Gastroesophageal sphincter (tissue), 4 donors: ENCODE measurements at places on chromosomes 3 and 15. TPM values are rescaled to one million over a fixed set of nuclear protein-coding genes. Genes with fewer than 3 reads are reported as not detected.

GRCh38 chr15:71079208-71080044 lies 35.8 kb upstream of the THSD4 start:
- no peak for ATAC-seq
- no peaks in the 10 kb centered on the region for H3K4me1 ChIP-seq
- H3K27me3 ChIP-seq: no peaks in the 10 kb centered on the region
- no peak overlapping the region for H3K27ac ChIP-seq

- no peaks in the 10 kb centered on the region for H3K36me3 ChIP-seq
- no peaks in the 10 kb centered on the region for H3K27me3 ChIP-seq
- H3K4me1 ChIP-seq: no peaks in the 10 kb centered on the region
- no peak overlapping the region for H3K27ac ChIP-seq
- no peak overlapping the region for H3K4me3 ChIP-seq
- ATAC-seq: peak; percentile 31
Measured at GRCh38 chr3:16085884-16086608, 88.4 kb upstream of the GALNT15 start.

- H3K4me1 ChIP-seq: no peaks in the 10 kb centered on the region
- no peak overlapping the region for H3K27ac ChIP-seq
- no peaks in the 10 kb centered on the region for H3K27me3 ChIP-seq
- ATAC-seq: no peak
- H3K36me3 ChIP-seq: peaks cover 100% of the 10 kb centered on the region
- no peak overlapping the region for H3K4me3 ChIP-seq
Measured at GRCh38 chr3:123300056-123300455, 98.3 kb downstream of the SEC22A start.

DNA sequence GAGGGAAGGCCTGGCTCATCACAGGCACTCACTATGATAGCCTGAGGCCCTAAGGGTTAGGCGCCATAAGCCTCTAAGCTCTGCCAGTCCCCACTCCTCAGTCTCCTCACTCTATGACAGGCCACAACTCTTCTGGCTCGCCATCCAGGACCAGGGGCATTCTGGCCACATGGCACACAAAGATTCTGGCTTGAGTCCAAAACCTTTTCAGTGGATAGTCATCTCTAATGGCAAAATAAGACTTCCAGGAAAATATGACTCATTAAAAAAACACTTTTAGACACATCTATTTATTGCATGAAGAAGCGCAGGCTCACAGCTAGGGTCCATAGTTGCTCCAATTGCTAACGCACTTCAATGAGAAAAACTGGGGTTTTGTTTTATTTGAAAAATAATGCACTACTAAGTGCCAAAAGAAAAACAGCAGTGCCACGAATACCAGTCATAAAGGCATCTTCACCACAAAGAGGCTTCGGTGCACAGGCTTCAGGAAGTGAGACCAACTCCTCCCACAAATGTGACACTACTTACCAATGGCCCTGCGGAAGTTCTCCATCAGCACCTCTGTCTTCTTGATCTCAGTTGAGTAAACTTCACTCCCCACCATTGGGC lies 11.1 kb downstream of the RUVBL1 start:
- H3K36me3 ChIP-seq: no peaks in the 10 kb centered on the region
- H3K4me1 ChIP-seq: peaks cover 5% of the 10 kb centered on the region
- H3K27ac ChIP-seq: peak overlapping the region; percentile 24
- H3K4me3 ChIP-seq: no peak overlapping the region

GRCh38 chr3:192831801-192832347 lies 85.8 kb downstream of the MB21D2 start:
- peaks cover 68% of the 10 kb centered on the region for H3K4me1 ChIP-seq
- no peak overlapping the region for H3K4me3 ChIP-seq
- ATAC-seq: no peak

DNA sequence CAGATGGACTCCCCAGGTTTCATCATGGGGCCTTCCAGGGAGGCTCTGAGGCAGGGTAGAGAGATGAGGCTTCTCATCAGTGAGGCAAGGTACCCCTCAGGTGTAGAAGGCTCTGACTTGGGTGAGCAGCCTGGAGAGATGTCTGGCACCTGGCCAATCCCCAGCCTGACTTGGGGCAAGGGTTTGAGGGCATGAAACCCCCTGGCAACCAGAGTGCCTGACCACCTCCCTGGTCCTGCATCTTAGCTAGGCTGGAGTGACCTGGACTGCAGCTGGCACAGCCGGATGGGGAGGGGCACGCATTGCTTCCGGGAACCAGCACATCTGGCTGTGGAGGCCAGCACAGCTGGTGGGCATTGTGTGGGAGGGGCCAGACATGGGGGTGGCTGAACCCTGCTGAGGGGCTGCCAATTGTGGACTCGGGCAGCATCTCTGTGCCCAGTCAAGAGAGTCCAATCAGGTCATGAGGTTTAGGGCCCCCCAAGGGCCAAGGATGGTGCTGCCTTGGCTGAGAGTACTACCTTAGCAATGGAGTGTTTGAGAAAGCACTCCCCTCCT lies 1.9 kb downstream of the ZBTB47 start:
- H3K4me1 ChIP-seq: peaks cover 44% of the 10 kb centered on the region
- ATAC-seq: no peak
- H3K27ac ChIP-seq: peak overlapping the region; percentile 97
- H3K36me3 ChIP-seq: no peaks in the 10 kb centered on the region

DNA sequence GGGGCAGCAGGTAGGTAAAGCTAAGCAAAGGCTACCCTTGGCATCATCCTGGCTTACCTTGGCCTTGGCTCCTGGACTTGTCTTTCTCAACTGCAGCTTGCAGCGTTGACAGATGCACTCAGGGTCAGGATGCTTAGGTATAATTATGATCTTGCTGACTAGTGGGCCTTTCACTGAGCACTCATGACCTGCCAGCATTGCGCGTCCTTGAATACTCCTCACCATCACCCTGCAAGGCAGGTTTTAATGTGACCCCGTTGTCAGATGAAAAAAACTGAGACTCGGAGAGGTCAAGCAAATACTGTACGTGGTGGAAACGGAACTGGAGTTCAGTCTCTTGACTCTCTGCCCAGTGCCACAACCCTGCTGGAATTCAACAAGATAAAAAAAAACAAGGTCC lies 126.7 kb downstream of the OPA1 start:
- no peak overlapping the region for H3K27ac ChIP-seq
- ATAC-seq: no peak
- H3K36me3 ChIP-seq: no peaks in the 10 kb centered on the region
- no peaks in the 10 kb centered on the region for H3K4me1 ChIP-seq
- no peak overlapping the region for H3K4me3 ChIP-seq

- no peaks in the 10 kb centered on the region for H3K4me1 ChIP-seq
- ATAC-seq: peak; percentile 86
- H3K27me3 ChIP-seq: no peaks in the 10 kb centered on the region
- H3K36me3 ChIP-seq: no peaks in the 10 kb centered on the region
- H3K27ac ChIP-seq: peak overlapping the region; percentile 46
Measured at GRCh38 chr3:46006238-46007032, 10.8 kb upstream of the FYCO1 start.

DNA sequence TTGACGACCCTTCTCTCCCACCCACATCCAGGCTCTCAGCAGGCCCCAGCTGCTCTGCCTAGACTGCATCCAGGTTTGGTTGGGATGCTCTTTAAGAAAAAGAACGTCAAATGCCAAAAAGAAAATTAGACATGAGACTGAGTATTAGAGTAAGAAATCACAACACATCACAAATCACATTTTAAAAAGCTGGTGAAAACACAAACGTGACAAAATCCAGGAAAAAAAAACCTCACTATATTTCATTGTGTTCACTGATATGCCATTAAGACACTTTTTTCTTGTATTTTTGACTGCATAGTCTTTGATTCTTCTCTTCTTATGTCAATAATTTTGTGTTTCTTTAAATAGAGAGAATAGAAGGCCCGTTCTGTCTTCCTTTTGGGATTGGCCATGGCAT lies 243.7 kb downstream of the TLE3 start:
- H3K27me3 ChIP-seq: peaks cover 6% of the 10 kb centered on the region
- no peaks in the 10 kb centered on the region for H3K36me3 ChIP-seq
- ATAC-seq: no peak
- no peak overlapping the region for H3K27ac ChIP-seq

DNA sequence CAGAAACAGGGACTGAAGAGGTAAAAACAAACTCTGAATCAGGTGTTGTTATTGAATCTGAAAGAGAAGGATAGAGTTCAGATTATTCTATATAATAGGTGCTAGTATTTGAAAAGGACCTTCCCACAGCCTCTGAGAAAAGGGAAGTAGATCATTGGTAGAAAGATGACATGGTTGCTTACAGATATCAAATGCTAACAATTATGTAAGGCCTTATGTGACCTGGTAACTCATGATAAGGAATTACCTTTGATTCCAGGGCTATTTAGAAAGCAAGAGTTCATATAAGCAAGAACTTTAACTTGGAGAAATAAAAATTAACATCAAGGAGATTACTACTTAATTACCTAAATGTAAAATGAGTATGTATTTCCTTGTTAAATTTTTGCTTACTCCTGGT lies 7.6 kb downstream of the SLC27A2 start:
- H3K36me3 ChIP-seq: no peaks in the 10 kb centered on the region
- H3K4me3 ChIP-seq: no peak overlapping the region
- no peak for ATAC-seq
- no peak overlapping the region for H3K27ac ChIP-seq
- no peaks in the 10 kb centered on the region for H3K4me1 ChIP-seq

- peaks cover 18% of the 10 kb centered on the region for H3K4me1 ChIP-seq
- H3K4me3 ChIP-seq: no peak overlapping the region
- no peak for ATAC-seq
- H3K27ac ChIP-seq: no peak overlapping the region
Measured at GRCh38 chr3:53544357-53544756, 49.9 kb downstream of the CACNA1D start.

GRCh38 chr3:169822540-169822939 lies 9.8 kb upstream of the LRRC34 start:
- peaks cover 16% of the 10 kb centered on the region for H3K27me3 ChIP-seq
- no peaks in the 10 kb centered on the region for H3K36me3 ChIP-seq
- H3K27ac ChIP-seq: no peak overlapping the region
- no peak for ATAC-seq
- no peak overlapping the region for H3K4me3 ChIP-seq

- H3K27me3 ChIP-seq: no peaks in the 10 kb centered on the region
- no peaks in the 10 kb centered on the region for H3K36me3 ChIP-seq
- ATAC-seq: no peak
- no peak overlapping the region for H3K27ac ChIP-seq
- H3K4me1 ChIP-seq: no peaks in the 10 kb centered on the region
- H3K4me3 ChIP-seq: no peak overlapping the region
Measured at GRCh38 chr3:107345822-107346405, 31.3 kb upstream of the CCDC54 start.

- no peak overlapping the region for H3K27ac ChIP-seq
- peaks cover 1% of the 10 kb centered on the region for H3K4me1 ChIP-seq
- H3K27me3 ChIP-seq: no peaks in the 10 kb centered on the region
- H3K4me3 ChIP-seq: no peak overlapping the region
- ATAC-seq: no peak
Measured at GRCh38 chr15:63353261-63353660, 28.4 kb downstream of the CA12 start.

DNA sequence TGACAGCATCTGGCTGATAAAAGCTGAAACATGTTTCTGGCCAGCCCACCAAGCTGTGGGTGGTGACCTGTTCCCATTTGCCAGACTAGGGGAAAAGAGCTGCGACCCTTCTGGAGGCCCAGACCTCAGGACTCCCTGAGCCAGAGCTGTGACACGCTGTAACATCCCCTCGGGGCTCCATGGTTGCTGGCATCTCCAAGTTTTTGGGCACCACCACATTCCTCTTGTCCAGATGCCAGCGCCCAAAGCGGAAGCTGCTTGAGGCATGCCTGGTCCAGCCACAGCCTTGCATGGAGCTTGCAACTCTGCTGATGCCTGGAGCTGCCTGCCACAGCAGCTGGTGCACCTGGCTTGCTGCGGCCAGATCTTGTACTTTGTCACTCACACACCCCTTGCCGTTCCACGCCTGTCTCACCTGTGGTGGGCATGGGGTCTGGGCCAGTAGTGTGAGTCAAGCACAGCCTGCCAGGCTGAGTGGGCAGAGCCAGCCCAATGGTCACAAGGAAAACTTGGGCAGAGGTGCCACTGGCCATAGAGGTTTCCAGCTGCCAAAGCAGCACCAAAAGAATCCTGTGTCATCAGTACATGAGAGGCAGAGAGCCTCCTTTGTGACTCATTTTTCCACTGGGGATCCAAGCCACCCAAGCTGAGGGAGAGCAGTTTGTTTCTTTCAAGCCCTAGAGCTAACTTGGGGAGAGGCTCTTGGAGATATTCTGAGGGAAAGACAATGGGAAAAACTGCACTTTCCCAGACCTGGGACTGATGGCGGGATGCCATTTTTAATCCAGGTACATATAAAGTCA lies 45.7 kb upstream of the PTX3 start:
- ATAC-seq: no peak
- H3K36me3 ChIP-seq: no peaks in the 10 kb centered on the region
- H3K4me1 ChIP-seq: no peaks in the 10 kb centered on the region
- H3K27ac ChIP-seq: no peak overlapping the region
- no peak overlapping the region for H3K4me3 ChIP-seq

GRCh38 chr3:166195808-166196207 lies 358.6 kb upstream of the BCHE start:
- no peaks in the 10 kb centered on the region for H3K36me3 ChIP-seq
- no peak overlapping the region for H3K4me3 ChIP-seq
- no peaks in the 10 kb centered on the region for H3K4me1 ChIP-seq
- H3K27ac ChIP-seq: no peak overlapping the region
- no peak for ATAC-seq

GRCh38 chr3:142837526-142837925 lies 51.4 kb downstream of the PCOLCE2 start:
- no peaks in the 10 kb centered on the region for H3K27me3 ChIP-seq
- H3K27ac ChIP-seq: no peak overlapping the region
- H3K36me3 ChIP-seq: no peaks in the 10 kb centered on the region
- ATAC-seq: no peak
- H3K4me1 ChIP-seq: no peaks in the 10 kb centered on the region
- no peak overlapping the region for H3K4me3 ChIP-seq

GRCh38 chr3:40645883-40646282 lies 121.1 kb downstream of the ZNF621 start:
- H3K4me3 ChIP-seq: no peak overlapping the region
- ATAC-seq: no peak
- no peak overlapping the region for H3K27ac ChIP-seq

Gene COL6A5
- not detected for total RNA-seq

Gene TPRG1
- 3.0 TPM for total RNA-seq

Gene TMEM207
- not detected for total RNA-seq

Gene SRGAP3
- 6.9 TPM for total RNA-seq

Gene PLAAT1
- total RNA-seq: 2.7 TPM

Gene CFAP92
- total RNA-seq: 0.96 TPM

Gene SCAP
- 58.8 TPM for total RNA-seq

Gene TMEM212
- total RNA-seq: not detected

Gene PBRM1
- 105 TPM for total RNA-seq

Gene SLC24A5
- not detected for total RNA-seq

Gene RHOV
- not detected for total RNA-seq

Gene GOLGA8Q
- total RNA-seq: 7.5 TPM

Gene TNK2
- total RNA-seq: 14.5 TPM

Gene SLCO2A1
- total RNA-seq: 10.4 TPM

Gene CHAC1
- 1.8 TPM for total RNA-seq

Gene NANOGP8
- 4.0 TPM for total RNA-seq
